ENCODE measurements at places on chromosomes 1 and 21. TPM values are rescaled to one million over a fixed set of nuclear protein-coding genes. Genes with fewer than 3 reads are reported as not detected.

DNA sequence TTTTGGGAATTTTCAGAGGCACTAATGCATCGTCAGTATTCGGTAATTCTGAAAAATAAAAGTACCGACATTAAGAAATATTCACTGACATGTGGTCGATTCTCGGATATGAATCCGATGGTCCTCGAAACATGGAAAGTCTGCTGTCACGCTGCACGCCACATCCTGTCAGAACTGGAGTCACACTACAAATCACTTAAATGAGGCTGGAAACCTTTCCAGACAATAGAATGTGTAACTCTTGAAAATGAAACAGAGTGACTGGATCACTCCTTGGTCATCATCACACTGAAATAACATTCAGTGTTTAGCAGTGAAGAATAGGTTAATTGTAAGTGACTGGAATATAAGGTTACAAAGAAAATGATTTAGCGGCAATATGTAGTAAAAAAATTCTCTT lies 620.1 kb upstream of the ADAMTS5 start:
- DNase-seq: no peak

SMIM11 gene
- total RNA-seq: 25.1 TPM

DNA sequence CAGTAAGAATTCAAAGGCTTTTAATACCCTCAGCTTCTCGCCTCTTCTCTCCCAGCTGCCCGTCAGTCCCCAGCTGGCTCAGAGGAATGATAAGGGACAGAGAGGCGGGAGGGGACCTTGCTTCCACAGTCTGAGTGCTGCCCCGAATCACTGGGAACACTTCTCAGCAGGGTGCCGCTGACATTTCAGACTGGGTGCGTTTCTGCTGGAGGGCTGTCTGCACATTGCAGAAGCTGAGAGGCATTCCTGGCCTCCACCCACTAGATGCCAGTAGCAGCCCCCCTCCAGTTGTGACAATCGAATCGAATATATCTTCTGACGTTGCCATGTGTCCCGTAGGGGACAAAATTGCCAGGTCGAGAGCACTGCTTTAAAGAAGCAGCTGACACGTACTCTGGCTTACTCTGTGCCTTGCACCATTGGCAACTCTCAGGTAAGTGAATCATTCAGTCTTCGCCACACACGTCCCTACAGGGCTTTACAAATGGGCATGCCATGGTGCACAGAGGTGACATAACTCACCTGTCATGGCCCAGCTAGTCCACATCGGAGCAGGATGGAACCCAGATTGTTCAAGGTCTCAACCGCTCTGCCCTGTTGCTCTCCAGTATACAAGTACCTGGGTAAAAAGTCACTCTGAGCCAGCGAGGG lies 23.9 kb downstream of the CTNNBIP1 start:
- peak; percentile 37 for DNase-seq

DNA sequence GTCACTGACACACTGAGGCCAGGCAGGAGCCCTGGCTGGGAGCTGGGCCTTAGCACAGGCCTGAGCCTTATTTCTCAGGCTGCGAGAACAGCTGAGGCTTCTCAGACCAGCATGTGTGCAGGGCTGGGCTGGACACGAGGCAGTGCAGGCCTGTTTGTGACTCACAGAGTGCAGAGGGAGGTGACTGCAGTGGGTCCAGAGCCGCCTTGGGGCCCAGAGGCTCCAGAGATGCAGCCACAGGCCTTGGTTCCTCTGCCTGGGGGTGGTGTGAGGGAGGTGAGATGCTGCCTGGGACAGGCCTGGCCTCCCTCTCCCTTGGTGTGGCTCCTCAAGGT lies 61.2 kb upstream of the ETV3 start:
- DNase-seq: no peak

DNA sequence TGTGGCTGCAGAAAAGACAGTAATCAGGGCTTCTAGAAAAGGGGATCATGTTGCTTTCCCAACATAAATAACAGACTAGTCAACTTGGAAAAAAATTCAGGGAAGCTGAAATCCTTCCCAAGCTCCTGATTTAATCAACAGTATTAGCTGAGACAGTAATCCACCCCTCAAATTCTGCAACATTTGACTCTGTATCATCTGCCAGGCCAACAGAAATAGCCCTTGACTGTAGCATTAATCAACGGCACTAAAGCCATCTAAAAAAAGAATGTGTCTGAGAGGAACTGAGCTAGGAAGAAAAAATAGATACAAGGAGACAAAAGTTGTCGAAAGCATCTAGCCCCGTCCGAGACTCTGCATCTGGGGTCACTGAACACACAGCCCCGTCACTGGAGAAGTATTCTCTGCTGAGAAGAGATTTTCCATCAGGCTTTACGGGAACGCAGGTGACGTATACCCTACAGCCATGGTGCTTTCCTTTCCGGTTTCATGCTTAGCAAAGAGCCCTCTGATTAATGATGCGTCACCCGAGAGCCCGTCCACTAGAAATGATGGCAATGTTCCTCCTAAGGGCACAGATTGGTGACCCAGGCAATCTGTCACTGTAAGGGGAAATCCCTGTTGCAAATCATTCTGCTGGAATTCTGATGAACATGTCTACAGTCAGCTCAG lies 42.1 kb upstream of the TP53BP2 start:
- DNase-seq: no peak

DNA sequence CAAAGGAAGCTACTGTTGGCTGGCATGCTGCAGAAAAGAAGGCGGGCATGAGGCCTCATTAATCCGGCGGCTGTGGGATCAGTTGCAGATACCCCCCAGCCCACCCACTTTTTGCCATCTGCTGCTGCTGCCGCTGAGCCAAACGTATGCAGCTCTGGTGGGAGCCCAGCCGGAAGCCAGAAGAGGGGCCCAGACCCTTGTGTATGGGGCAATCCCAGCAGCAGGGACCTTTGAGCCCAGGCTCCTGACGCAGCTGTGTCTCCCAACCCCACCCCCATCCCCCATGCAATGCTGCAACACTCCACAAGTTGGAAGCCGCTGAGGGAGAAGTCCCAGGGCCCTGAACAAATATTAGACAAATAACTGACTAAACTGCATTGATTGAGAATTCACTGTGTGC lies 106.0 kb downstream of the ELAVL4 start:
- no peak for DNase-seq

GRCh38 chr1:147177611-147178380 lies 5.5 kb upstream of the PRKAB2 start:
- peak; percentile 13 for DNase-seq

CNTN2 gene
- 0.58 TPM for total RNA-seq

PCBP3 gene
- 2.9 TPM for total RNA-seq

DNA sequence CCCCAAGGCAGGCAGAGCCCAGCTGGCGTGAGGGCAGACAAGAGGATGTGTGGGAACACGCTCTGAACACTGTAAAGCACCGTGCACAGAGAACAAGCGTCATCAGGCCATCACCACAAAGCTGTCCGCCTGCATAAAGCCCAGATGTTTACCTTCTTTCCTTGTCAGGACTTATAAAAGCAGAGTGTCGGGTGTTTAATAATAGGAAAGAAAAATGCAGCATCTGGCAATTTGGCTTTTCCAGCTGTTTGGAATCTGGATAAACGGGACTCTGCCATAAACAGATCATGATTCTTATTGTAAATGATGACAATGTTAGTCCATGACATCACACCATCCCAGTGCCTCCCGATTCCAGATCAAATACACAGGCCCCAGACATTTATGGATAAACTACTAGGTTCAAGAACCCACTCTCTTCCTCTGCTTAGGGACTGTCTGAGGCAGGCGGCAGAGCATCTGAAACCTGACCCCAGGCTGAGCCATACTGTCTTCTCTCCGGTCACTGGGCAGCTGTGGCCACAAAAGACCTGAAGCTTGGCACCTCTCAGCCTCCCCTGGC lies 4.2 kb downstream of the GLIS1 start:
- no peak for DNase-seq

NBPF19 gene
- 3.4 TPM for total RNA-seq

DNA sequence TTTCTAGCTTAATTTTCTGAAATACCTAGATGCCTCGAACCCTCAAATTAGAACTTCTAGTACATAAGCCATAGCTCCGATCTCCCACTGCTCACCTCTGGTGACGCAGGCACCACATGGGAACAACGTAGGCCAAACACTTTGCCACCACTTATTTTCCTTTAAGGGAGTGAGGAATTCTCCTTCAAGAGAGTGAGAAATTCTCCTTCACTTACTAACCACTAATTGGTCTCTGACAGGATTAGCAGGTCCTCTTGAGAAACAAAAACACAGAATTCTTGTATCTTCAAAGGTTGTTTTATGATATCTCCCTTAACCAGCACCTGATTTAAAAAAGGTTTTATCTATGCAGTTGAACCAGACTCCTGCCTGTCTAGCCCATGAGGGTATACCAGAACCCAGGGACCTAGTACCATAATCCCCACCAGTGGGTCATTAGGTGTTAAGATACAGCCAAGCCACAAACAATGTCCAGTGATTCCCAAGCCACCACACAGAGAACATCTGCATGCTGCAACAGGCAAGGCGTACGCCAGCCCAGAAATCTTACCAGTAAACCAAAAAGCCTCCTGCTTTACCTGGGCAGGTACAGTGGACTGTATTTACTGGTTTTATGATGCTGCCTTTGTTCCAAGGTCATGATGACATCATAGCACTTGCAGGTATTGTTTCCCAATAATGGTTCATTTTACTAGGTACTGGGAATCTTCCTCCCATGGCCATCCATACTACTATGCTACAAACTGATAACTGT lies 20.3 kb upstream of the CXADR start:
- no peak for DNase-seq

FCGR2B gene
- 9.7 TPM for total RNA-seq

- no peak for DNase-seq
Observed at GRCh38 chr1:28097100-28097472, 8.7 kb upstream of the EYA3 start.

DNA sequence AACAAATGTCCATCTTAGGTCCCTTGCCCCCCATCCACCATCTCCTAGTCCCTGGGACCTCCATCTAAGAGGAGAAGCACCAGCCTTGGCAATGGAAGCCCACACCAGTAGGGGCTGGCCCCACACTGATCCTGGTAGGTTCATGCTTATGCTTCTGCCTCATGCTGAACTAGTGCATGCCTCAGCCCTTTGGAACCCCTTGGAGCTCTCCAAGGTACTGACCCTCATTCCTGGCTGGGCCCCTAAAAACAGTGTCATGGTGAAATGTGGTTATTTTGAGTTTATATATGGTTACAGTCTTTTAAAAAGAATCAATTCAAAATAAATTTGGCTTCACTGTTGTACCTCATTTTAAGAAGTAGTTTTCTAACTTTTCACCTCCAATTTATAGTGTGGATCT lies 108.3 kb downstream of the HIVEP3 start:
- DNase-seq: no peak

- no peak for DNase-seq
Observed at GRCh38 chr1:29391362-29391880, 155.1 kb downstream of the PTPRU start.

C2CD4D gene
- not detected for total RNA-seq

THEMIS2 gene
- 4.9 TPM for total RNA-seq

GRCh38 chr1:161864577-161864976 lies 98.5 kb downstream of the ATF6 start:
- no peak for DNase-seq

- no peak for DNase-seq
Observed at GRCh38 chr1:20726118-20726911, 6.2 kb downstream of the SH2D5 start.

- peak; percentile 20 for DNase-seq
Observed at GRCh38 chr1:175591083-175591743, 152.2 kb downstream of the TNR start.

DNA sequence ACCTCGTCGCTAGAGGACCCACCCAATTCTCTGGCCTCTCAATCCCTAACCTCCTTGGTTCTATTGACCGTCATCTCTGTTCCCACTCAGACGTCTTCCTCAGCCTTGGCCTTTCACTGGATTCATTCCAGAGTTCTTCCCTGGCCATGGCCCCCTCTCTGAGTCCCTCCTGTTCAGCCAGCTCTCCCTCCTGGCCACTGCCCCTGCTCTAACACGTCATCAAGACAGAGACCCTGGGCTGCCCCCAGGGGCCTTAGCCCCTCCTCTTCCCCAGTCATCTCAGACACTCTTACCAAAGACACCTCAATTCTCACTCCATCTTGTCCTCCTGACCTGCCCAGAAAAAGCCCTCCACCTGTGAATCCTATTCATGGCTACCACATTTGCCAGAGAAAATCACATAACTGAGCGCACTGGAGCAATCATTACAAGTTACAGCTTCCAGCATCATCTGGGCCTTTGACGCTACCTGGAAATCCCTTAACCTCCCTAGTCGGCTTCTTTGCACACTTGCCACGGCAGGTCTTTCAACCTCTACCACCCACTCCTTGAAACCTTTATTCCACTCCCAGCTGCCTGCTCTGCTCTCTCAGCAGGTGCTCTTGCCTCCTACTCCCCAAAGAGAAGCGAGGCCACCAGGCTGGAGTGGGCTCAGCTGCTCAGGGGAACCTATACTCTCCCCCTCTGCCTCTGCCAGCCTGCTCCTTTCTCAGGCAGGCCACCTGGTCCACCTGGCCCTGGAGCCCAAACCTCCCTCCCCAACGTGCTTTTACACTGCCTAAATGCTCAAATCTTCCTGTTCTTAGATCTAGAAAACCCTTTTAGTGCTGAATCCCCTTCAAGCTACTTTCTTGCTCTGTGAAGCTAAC lies 14.0 kb downstream of the DCST2 start:
- no peak for DNase-seq

S100A11 gene
- 66.9 TPM for total RNA-seq

GRCh38 chr1:19300211-19300610 lies 11.6 kb upstream of the AKR7A3 start:
- no peak for DNase-seq

DNA sequence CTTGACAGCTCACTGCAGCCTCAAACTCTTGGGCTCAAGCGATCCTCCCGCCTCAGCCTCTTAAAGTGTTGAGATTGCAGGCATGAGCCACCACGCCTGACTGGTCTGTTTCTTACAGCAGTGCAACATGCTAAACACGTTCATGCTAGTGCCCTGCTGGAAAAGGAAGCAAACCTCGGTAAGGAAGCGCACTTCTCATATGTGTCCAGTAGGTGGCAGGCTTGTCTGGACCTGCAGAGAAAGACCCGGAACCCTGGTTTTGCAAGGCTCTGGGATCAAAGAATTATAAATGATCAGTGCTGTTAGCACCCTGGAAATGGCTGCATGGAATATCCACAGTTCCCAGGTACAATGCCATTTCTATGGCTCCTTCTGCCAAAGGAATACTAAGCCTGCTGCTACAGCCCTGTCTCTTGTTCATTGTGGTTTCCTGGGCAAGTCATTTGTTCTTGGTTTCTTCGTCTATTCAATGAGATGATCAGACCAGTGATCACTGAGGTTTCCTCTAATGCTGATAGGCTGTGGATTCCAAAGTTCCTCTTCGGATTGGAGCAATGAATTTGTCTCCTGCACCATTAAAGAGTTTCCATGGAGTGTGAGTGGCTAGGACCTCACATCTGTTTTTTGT lies 15.9 kb downstream of the RNU5D-1 start:
- DNase-seq: peak; percentile 29

DNA sequence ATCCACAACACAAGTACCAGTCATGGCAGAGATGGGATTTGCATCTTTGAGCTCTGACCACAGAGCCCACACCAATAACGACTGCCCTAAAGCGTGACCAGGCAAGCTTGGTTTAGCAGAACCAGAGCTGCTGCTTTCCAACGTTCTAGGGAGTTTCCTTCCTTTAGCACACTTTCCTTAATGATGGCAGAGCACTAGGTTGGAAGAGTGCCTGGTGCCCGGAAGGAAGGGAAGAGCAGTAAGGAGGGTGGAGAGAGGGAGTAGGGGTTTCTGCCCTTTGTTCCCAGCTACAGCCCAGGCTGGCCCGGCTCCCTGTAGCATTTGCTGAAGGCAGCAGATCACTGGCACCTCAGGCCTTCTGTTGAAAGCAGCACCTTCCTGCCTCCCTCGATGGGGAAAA lies 6.1 kb upstream of the EVA1C start:
- DNase-seq: no peak

GRCh38 chr1:158996998-158997397 lies 12.7 kb upstream of the IFI16 start:
- DNase-seq: no peak

GRCh38 chr1:178498896-178499675 lies 2.3 kb upstream of the CLEC20A start:
- DNase-seq: no peak

AIRE gene
- not detected for total RNA-seq
